ENCODE measurements at places on chromosomes 5 and 9.

GRCh38 chr9:27162045-27162444 is 53.0 kb downstream of the TEK start:
- no peak for DNase-seq

DNA sequence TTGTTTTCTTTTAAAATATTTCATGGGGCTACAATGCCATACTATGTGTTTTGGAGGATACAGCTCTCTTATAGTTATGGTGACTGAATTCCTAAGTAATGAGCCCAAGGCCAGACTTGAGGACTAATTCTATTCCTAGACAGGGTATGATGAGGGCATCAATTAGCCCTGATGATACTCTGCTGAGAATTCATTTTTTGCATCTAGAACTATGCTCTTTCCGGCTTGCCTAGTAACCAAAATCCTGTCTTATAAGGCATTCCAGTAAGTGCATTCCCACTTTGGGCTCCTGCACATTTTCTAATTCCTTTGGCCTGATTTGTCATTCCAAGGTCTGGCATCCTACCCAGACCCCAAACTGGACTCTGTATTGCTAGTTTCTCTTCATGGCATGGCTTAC is 62.4 kb downstream of the MAT2B start:
- no peak for DNase-seq

GRCh38 chr9:75483636-75484035 is 395.3 kb downstream of the OSTF1 start:
- DNase-seq = no peak

DNA sequence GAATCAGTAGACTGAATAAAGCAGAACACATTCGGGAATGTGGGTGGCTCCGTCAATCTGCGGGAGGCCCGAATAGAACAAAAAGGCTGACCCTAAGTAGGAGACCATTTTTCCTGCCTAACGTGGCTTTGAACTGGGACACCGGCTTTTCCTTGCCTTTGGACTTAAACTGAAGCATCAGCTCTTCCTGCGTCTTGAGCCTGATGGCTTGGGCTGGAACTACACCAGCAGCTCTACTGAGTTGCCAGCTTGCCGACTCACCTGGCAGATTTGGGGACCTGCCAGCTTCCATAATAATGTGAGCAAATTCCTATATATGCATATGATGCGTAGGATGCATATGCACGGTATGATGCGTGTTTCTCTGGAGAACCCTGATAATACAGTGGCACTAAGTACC is 111.3 kb downstream of the DAPK1 start:
- no peak for DNase-seq

GRCh38 chr5:370959-371810 is 49.7 kb downstream of the AHRR start:
- DNase-seq = no peak

- DNase-seq = no peak
Observed at GRCh38 chr5:168833936-168834335, 254.8 kb upstream of the PANK3 start.

DNA sequence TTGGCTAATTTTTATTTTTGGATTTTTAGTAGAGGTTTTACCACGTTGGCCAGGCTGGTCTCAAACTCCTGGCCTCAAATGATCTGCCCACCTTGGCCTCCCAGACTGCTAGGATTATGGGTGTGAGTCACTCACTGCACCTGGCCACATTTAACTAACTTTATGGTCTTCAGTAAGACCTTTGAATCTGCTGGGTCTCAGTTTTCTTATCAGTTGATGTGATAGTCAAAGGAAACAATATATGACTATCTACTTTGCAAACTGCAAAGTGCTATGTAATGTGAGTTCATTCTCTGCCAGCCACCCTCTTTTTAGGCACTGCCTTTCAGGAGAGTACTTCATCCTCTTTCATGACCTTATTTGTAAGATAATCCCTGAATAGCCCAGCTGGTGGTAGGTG is 474.7 kb downstream of the PDE4D start:
- no peak for DNase-seq

DNA sequence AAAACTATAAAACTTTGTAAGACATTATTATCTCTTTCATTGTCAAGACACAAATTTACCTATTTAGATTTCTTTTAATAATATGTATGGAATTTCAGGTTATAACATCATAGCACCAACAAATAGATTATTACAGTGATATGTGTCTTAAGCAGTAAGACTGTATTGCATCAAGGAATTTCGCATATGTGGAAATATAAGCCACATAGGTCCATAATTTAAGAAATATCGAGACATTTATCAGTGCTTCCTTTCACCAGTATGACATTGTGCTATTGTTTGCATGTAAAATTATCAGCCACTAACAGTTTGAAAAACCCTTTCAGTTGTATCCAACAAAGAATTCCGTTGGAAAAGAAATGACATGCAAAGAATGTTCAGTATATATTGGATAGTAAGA is 186.7 kb upstream of the RASA1 start:
- DNase-seq = peak; percentile 12

- DNase-seq = no peak
Observed at GRCh38 chr9:137055385-137056364, 1.8 kb upstream of the ENTPD2 start.

DNA sequence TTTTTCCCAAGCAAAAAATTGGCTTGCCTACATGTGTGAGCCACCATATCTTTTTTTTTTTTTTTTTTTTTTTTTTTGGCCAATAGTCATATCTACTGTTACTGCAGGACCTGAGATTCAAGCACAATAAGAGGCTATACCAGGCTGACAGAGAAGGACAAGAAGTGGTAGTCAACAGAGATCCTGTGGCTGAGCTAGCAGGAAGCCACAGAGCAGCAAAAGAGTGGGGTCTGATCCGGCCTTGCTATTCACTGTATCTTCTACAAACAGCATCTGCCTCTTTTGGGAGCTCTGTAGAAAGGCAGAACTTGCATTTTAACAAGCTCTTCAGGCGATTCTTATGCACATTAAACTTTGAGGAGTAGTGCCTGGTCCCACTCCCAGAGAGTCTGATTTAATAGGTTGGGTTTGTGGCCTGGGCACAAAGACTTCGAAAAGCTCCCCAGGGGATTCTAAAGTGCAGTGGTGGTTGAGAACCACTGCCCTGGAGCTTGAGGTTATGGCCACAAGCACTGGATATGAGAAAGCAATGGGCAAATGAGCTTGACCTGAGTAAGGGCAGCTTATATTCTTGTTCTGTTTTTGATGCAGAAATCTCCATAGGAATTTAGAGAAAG is 162.8 kb downstream of the PIK3R1 start:
- DNase-seq = no peak

Data from CD14-positive monocyte (primary cell).